ENCODE measurements at places on chromosomes 4 and X. TPM values are rescaled to one million over a fixed set of nuclear protein-coding genes. Genes with fewer than 3 reads are reported as not detected.

DNA sequence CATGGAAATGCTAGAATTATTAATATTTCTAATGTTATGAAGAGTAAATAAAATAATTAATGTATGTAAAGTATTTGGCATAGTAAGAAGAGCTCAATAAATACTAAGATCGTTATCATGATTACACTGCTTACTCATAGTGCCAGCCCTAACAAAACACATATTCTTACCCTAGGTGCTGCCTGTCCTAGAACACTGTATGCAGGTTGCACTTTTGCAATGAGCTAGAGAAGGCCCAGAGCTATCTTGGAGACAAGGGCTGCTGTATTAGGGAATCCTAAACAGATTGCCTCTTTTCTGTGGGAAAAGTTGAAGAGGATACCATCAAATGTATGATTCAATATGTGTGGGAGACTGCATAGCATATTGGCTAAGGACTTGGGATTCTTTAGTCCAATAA, 48.0 kb upstream of the TMEM164 start:
- DNase-seq = no peak

GRCh38 chr4:150411520-150411919, 170.4 kb upstream of the MAB21L2 start:
- no peak for DNase-seq

- DNase-seq = peak; percentile 72
Observed at GRCh38 chr4:71186566-71187403, 152.0 kb upstream of the SLC4A4 start.

DNA sequence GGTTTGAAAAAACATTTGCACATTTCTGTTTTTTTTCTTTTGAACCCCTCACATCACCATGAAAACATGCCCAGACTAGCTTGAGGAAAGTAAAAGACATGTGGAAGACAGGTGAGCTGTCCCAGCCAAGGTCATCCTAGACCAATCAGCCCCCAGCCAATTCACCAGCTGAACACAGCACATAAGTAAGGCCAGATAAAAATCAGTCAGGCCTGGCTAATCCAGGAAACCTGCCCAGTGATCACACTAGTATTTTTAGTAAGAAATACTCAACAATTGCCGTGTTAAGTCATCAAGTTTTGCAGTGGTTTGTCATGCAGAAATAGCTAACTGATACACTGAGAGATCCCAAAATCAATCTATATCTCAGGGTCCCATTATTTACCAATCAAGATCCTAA, 4.4 kb upstream of the SMR3A start:
- DNase-seq = no peak

PRRG3 gene
- total RNA-seq = not detected

GRCh38 chr4:42906341-42906740, 13.8 kb downstream of the GRXCR1 start:
- DNase-seq = no peak

DNA sequence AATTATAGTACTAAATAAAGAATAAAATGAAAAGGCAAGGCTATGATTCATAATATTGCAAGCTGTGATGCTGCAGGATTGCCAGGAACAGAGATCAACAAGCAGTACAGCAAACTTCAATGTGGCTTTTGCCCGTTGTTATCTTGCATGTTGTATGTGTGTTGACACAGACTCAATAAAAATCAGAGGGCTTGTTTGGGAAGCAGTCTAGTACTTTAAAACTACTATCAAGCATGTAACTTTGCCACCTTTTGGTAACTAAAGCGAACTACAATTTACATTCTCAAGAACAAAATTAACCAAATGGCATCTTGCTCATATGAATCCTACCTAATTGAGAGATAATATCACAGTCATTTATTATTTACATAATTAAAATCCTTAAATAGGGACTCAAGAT, 79.8 kb upstream of the GPM6A start:
- DNase-seq = peak; percentile 31

DNA sequence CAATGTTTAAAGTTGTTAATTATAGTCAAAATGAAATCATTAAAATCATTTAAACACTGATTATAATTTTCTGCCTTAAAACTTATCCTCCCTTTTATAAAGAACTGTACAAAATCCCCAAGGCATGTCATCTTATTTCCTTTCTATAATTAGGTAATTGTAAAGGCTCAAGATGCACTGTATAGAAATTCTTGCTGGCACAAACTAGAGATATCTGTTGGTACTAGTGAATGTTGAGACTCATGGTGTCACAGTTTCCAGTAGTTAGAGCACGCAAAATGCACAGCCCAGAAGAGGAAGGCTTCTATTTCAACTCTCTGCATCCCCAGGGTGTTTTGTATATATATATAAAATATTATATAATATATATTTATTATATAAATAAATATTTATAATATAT, 22.7 kb upstream of the PLA2G12A start:
- DNase-seq = no peak

DNA sequence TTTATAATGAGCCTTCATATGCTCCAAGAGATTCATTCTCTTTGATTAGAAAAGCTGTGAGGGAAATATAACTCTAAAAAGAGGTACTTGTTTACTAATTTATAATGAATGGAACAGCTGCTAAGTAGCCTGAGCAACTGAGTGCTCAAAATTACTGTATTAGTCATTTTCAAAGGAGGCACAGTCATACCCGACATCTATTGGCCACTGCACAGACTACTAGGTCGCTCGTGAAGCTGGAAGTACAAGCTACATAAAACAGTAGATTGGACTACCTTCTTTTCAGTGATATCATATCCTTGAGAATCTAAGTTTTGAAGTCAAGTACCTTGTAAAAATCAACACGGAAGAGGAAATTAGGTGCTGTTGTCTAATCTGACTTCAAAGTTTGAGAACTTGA, 52.0 kb upstream of the GLRB start:
- peak; percentile 74 for DNase-seq
